ENCODE measurements at places on chromosomes 5 and 9.

DNA sequence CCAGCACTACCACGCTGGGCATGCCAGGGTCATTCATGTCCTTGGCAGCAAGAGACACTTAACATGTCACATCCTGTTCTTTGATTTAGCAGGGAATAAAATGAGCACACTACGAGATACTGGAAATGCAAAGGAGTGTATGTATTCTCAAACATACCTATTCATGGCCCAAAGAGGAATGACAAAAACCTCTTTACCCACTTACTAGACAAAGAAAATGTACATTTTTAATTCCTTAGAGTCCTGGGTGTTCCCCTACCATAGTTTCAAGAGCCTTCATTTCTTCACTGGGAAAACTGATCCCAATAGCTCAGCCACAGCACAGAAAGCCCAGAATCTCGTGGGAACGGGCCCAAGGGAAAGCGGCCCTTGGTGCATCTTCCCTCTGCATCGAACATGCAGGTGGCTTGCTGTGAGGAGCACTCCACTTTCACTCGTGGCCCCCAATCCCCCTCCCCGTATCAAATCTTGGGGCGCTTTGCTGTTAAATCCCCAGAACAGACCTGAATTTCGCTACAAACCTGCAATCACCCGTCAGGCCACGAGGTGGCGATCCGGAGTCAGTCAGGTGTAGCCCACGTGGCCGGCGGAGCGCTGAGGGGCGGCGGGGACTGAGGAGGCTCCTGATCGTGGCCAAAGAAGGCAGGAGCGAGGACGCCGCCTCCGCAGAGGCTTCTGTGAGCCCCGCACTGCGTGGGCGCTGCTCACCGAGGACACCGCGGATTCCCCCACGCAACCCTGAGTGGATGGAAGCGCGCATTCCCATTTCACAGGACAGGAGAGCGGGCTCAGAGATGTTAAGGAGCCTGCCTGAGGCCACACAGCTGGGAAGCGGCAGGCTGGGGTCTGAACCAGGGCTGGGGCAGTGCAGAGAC lies 91.4 kb downstream of the LMX1B start:
- DNase-seq, result peak; percentile 87

DNA sequence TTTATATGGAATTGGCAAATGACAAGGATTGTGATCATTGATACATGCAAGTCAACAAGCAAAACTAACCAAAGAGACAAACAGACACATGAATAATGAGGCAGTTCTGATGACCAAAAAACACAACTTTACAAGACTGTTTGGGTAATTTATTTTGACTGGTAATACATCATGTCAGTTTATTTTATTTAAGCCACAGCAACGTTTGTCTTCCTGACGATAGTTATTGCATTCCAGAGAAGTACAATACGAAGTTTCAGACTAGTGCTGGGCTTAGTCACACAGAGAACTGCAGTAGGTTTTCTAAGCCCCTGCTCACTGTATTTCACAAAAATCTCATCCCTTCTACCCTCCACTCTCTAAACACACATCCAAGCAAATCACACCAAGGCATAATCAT lies 514.2 kb downstream of the RAB3C start:
- DNase-seq, result no peak

GRCh38 chr9:87786876-87787275 lies 61.0 kb downstream of the CTSL start:
- DNase-seq, result no peak

DNA sequence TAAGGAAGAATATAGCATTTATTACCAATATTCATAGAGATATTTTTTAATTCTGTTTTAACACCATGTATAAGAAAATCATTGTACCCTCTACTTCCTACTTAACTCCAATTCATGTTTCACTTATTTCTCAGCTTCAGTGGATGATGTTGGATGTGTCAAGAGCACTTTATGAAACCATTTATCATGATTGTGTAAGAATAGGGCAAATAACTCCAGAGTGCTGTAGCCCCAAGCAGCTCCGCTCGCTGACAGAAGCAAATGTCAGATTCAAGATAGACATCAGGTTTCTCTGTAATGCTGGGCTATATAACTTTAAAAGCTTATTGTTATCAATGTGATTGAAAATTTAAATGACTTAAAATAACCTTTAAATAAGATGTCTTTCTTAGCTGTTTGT lies 50.4 kb downstream of the MAST4 start:
- DNase-seq, result no peak

GRCh38 chr5:6943197-6944112 lies 230.2 kb downstream of the TENT4A start:
- DNase-seq, result no peak

GRCh38 chr9:123208626-123209174 lies 59.7 kb downstream of the STRBP start:
- no peak for DNase-seq

- DNase-seq, result peak; percentile 34
Observed at GRCh38 chr5:131640043-131640856, 5.2 kb upstream of the RAPGEF6 start.

GRCh38 chr5:1140171-1140817 lies 28.4 kb upstream of the SLC12A7 start:
- DNase-seq, result peak; percentile 73

- no peak for DNase-seq
Observed at GRCh38 chr5:170903075-170903474, 41.3 kb downstream of the RANBP17 start.

DNA sequence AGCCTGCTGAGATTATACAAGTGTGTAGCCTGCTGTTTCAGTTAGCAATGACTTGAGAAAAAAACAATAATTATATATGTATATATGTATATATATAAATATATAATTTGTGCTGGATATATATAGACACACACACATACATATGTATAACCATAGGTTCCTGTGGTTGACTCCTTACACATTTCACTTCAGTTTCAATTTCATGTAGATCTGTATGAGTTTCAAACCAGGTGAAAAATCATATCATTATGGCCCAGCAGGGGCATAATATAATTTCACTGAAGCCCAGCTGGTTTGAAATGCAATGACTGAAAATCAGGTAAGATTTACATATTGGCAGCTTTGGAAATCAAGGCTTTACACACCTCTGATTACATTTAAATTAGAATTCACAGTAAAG lies 690.4 kb upstream of the CDH18 start:
- DNase-seq, result no peak

DNA sequence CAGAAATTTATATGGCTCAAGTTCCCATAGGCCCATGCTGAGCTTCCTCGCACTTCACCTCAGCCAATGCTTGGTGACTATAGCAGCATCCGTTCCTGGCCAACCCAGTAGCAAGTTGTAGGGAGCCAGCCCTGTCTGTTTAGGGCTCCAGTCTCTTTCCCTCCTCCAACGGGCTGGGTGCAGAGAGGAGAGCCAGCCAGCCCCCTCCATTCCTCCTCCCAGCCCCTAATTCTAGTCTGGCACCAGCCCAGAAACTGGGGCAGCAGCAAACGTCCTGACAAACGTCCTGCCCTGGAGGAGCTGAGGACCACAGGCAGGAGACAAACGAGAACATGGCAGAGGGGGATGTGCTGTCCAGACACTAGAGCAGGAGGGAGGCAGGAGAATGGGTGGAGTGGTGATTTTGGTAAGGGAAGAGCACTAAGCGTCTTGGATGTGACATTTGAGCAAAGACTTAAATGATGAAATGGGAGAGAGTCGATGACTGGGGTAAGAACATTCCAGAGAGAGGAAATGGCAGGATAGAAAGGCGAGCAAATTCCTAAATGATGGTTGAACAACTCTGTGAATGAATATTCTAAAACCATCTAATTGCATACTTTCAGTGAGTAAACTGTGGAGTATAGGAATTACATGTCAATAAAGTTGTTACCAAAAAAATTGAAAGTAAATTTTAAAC lies 222.5 kb upstream of the DAPK1 start:
- no peak for DNase-seq

GRCh38 chr9:114820776-114821501 lies 15.1 kb upstream of the TNFSF15 start:
- no peak for DNase-seq

GRCh38 chr9:80076162-80076561 lies 504.4 kb downstream of the TLE4 start:
- DNase-seq, result no peak

GRCh38 chr9:130555968-130556367 lies 23.4 kb upstream of the FUBP3 start:
- DNase-seq, result no peak

GRCh38 chr5:139146809-139147482 lies 51.2 kb downstream of the SIL1 start:
- DNase-seq, result no peak

DNA sequence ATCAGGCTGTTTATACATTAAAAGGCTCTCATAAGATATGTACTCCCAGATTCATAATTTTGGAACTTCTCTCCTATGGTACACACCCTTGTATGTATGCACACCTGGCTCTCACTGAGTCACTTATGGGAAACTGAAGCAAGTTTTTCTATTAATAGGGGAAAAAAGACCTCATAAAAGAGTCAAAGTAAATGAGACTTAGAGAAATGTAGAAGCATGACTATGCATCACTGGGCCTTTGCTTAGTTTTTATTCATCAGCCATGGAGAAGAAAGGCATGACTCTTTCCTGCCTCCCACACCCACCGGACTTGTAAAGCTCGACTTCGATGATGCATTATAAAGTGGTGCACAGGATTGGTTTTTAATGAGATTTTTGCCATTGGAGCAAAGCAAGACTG lies 28.2 kb downstream of the MTAP start:
- no peak for DNase-seq

GRCh38 chr5:174581479-174581878 lies 142.9 kb upstream of the MSX2 start:
- DNase-seq, result no peak

GRCh38 chr9:114110180-114110579 lies 11.1 kb upstream of the KIF12 start:
- DNase-seq, result no peak

- no peak for DNase-seq
Observed at GRCh38 chr5:9042241-9042640, 503.6 kb downstream of the SEMA5A start.

GRCh38 chr5:88834131-88834462 lies 48.9 kb downstream of the MEF2C start:
- no peak for DNase-seq

DNA sequence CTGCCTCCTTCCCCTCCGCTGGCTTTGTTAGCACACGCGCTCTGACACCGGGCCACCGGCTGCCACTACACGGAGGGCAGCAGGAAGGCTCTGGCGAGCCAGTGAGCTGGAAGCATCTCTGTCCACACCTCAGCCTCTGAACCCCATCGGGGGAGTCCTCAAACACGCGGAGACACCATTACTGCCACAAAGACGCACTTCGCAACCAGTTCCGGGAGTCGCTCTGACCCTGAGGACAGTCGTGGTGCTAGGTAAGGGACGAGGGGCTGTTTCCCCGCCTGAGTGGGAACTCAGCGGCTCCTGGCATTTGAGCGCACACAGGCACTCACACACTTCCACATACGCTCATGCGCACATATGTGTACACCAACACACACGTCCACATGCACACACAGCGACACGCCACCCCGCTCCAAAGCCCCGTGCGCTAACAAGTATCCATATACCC lies 160.0 kb downstream of the C9orf152 start:
- DNase-seq, result no peak

- DNase-seq, result no peak
Observed at GRCh38 chr9:1791191-1791590, 224.0 kb upstream of the SMARCA2 start.

- no peak for DNase-seq
Observed at GRCh38 chr9:6418764-6419163, 5.8 kb downstream of the UHRF2 start.

GRCh38 chr5:16313761-16314160 lies 134.2 kb upstream of the MARCHF11 start:
- no peak for DNase-seq

DNA sequence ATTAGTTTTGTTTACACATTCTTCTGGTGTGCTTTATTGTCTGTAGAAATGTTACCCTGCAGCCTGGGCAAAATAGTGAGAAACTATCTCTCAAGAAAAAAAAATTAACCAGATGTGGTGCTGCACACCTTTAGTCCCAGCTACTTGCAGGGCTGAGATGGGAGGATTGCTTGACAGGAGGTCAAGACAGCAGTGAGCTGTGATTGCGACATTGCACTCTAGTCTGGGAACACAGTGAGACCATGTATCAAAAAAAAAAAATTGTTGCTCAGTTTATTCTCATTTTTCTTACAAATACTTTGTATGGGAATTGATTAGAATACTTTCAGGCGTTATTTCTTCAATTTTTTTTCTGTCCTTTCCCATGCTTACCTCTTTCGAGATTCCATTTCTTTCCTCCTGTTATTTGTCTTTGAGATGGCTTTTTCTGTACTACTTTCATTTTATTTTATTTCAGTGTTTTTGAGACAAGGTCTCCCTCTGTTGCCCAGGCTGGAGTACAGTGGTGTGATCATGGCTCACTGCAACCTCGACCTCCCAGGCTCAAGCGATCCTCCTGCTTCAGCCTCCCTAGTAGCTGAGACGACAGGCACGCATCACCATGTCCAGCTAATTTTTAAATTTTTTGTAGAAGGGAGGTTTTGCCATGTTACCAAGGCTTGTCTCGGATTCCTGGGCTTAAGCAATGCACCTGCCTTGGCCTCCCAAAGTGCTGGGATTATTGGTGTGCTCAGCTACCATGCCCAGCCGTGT lies 24.9 kb downstream of the TENT2 start:
- no peak for DNase-seq

- no peak for DNase-seq
Observed at GRCh38 chr5:33841891-33842290, 49.9 kb downstream of the ADAMTS12 start.

GRCh38 chr5:38600329-38601045 lies 44.0 kb upstream of the LIFR start:
- no peak for DNase-seq

- peak; percentile 92 for DNase-seq
Observed at GRCh38 chr5:144189800-144190429, 19.2 kb downstream of the KCTD16 start.

- DNase-seq, result no peak
Observed at GRCh38 chr5:130488252-130488651, 584.0 kb downstream of the CHSY3 start.

GRCh38 chr9:127562279-127562796 lies 49.7 kb upstream of the STXBP1 start:
- DNase-seq, result no peak

DNA sequence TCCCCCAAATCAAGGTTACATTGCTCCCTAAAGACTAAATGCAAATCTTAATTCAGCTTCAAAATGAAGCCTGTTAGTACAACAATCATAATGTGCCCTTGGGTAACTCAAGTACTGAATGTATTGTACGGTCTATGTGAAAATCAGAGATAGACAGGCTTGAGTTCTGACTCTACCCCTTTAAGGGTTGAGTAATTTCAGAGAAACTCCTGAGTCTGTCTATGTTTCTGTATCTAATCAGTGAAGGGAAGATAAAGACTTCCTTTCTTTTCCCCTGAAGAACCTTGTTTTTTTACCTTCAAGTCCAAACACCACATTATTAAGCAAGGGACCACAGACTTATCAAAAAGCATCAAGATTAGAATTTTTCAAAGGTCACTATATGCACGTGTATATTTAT lies 108.2 kb downstream of the MPDZ start:
- no peak for DNase-seq
